ENCODE measurements at places on chromosomes 11 and 22.

DNA sequence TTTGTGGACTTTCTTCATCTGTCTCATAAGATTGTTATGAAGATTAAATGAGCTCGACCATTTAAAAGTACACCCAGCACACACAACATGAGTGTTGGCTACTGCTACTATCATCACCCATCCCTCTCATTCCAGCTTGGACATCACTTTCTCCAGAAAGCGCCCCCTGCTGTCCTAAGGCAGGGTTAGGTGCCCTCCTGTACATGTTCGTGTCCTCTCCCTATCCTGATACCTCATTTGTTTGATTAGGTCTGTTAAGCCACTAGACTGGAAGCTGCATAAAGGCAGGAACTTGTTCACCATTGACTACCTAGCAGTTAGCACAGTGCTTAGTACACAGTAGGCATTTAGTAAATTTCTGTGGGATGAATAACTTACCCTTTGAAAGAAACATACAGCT, 85.5 kb downstream of the ENTHD1 start:
- DNase-seq = no peak

DNA sequence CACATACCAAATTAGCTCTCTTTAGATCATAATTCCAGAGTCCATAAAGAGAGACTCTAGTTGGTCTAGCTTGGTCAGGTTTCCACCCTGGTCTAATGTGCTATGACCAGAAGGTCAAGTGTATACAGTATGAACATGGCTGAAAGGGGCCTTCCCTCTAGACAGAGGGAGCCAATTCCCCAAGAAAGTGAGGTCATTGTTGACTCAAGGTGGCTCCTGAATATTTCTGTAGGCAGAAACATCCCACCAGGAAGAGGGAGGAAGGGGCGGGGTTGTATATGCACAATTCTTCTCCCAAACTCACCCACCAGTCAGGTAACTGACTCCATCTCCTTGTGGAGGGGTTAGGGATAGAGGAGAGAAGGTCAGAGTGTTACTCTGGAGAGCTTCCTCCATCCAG, 281.8 kb upstream of the PLET1 start:
- DNase-seq = no peak

DNA sequence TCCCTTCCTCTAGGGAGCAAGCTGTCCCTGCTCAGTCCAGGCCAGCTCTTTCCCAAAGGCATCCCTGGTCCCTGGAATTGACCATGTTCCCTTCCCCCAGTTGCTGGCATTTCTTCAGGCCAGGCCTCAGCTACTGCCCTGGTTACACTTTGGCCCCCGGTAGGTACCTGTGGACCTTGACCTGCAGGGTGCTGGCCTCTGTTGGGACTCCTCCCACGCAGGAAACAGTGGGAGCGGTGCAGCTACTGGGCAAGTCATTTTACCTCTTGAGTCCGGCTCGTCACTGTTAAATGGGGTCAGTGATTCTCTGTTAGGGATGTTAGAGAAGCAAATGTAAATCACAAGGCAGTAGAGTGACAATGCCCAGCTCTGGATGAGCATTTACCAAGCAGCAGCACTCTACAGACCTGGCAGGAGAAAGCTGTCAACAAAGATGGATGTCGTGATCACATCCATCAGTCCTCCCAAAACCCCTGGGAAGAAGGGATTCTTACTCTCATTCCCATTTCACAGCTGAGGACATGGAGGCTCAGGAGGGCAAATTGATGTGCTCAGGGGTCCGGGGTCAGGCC, 16.9 kb downstream of the MYO7A start:
- DNase-seq = no peak

DNA sequence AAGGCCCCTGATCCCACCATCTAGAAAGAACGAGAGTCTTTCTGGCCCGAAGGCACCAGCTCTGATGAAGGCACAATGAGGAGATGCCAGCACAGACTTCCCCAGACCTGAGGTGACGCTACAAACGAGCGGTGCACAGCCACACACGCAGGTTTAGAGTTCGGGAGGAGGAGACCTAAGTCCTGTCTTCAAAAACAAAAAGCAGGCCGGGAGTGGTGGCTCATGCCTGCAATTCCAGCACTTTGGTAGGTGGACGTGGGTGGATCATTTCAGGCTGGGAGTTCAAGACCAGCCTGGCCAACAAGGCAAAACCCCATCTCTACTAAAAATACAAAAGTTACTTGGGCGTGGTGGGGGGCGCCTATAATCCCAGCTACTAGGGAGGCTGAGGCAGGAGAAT, 9.5 kb downstream of the LTO1 start:
- no peak for DNase-seq

DNA sequence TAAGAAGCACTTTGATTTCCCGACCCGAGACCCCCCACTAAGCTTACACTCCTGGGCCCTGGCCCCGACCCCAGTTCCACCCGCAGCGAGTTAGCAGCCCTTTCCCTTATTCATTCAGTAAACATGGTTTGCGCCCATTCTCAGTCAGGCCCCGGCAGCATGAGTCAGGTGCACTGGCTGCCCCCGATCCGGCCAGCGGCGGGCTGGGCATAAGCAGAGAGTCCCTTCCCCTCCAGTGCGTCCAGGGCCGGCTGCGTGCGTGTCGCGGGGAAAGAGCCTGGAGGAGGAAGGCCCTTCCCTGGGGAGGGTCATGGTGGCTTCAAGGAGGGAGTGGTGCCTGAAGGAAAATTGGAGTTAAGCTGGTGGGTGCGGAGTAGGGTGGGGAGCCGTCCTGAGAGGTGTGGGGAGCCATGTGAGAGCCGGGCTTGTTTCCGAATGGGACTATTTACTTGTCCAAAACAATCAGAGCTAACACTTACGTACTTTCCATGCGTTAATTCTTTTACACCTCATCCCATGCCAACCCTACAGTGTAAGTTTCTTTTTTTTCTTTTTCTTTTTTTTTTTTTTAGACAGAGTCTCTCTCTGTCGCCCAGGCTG, 657 bp downstream of the IGHMBP2 start:
- DNase-seq = no peak

DNA sequence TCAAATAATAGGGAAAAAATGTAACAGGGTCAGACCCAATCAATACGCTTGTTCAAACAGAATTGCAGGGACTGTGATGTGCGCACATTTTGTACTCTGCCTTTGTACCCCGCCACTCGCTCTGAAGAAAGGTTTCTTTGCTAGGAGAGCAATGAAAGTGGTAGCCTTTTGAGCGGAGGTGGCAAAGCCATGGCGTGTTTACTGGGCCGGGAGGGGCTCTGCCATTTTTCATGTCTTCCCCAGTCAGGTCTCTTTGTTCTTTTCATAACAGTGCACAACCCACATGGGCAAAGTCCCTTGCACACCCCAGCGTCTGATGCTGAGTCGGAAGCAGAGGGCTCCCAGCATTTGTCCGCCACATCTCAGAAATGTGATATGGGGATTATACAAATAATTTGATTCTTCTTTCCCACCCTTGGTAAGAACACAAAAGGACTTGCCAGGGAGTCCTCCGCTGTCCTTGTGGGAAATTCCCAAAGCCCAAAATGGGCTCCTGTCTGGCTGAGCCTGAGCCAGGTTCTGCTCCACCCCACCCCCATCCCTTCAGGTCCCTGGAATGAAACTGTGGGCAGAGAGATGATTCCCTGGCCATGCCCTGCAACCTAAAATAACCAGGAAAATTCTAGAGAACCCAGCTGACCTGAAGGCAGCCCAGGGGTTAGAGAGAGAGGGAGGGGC, 36.6 kb downstream of the C11orf58 start:
- no peak for DNase-seq

DNA sequence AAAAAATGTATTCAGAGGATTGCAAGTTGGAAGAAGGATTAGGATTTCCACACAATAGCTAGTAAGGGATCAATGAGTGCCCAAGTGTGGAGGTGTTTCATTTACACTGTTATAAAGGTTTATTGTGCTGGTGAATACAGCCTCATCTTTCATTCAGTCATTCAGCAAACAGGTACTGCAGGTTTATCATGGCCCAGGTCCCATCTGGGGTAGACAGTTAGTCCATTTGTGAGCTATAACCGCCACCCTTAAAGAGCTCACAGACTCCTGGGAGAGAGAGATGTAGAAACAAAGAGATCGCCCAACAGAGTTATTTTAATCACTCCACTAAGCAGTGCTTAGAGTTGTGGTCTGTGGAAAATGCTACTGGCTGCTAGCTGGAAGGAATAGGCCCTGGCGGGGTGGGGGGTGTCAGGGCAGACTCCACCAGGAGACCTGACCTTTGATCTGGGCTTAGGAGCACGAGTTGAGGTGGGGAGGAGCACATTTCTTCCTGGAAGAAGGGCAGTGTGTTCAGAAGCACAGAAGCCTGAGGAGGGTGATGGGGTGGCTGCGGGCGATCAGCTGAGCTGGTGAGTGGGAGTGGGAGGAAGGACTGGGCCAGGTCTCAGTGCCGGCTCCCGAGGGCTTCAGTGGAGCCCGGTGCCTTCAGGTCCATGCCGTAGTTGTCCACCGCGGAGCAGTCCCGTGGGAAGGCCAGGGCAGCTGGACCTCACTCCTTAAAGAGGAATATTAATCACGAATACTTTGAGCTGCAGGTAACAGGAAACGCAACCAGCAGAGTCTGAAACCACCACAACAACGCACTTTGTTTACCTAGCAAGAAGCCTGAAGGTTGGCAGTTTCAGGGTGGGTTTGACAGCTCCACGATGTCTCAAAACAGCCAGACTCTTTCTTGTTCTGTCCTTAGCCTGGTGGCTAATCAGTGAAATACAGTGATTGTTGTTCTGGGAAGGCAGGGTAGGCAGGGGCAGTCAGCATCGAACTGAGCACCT, 11.2 kb downstream of the TOM1 start:
- DNase-seq = no peak

- no peak for DNase-seq
Observed at GRCh38 chr11:23143022-23143421, 282.7 kb upstream of the CCDC179 start.

GRCh38 chr22:49281467-49282340, 546.0 kb downstream of the BRD1 start:
- no peak for DNase-seq

GRCh38 chr11:79013509-79013908, 427.3 kb downstream of the TENM4 start:
- DNase-seq = no peak

DNA sequence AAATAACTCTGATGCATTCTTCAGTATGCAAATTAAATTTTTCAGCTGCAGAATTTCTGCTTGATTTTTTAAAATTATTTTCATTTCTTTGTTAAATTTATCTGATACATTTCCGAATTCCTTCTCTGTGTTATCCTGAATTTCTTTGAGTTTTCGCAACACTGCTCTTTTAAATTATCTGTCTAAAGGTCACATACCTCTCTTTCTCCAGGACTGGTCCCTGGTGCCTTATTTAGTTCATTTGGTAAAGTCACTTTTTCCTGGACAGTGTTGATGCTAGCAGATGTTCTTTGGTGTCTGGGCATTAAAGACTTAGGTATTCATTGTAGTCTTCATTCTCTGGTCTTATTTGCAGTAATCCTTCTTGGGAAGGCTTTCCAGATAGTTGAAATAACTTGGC, 577.4 kb upstream of the LUZP2 start:
- DNase-seq = no peak

- no peak for DNase-seq
Observed at GRCh38 chr22:46241396-46242007, 8.6 kb downstream of the CDPF1 start.

DNA sequence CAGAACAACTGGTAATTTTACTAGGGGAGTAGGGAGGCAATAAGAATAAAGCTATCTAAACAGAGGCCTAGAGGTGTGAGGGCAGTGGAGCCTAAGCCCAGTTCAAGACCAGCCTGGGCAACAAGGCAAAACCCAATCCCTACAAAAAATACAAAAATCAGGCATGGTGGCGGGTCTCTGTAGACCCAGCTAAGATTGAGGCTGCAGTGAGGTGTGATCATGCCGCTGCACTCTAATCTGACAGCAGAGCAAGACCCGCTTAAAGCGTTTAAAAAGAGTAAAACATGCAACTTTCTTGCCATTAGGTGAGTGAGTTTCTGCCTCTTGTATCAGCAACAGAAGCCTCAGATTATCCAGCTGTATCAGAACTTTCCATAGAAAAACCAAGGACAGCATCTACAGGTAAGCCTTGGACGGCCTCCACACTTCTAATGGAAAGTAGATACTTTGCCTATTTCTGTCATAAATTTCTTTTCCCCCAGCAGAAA, 12.1 kb downstream of the TAF1D start:
- DNase-seq = peak; percentile 71

- DNase-seq = no peak
Observed at GRCh38 chr11:122334546-122335339, 218.7 kb upstream of the BLID start.

DNA sequence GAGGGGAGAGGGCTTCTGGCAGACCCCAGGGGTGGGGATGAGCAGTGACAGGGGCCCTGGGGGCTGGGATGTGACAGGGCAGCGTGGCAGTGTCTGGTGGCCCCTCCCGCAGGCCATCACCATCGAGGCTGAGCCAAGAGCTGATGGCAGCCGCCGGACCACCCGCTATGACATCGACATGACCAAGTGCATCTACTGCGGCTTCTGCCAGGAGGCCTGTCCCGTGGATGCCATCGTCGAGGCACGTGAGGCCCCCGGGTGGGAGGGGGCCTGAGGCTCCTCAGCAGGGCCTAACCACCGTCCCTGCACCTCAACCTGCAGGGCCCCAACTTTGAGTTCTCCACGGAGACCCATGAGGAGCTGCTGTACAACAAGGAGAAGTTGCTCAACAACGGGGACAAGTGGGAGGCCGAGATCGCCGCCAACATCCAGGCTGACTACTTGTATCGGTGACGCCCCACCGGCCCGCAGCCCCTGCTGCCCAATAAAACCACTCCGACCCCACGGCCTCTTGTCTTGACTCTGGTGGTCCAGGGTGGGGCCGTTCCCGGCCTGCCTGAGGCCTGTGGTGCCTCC, 2.6 kb upstream of the TCIRG1 start:
- no peak for DNase-seq

DNA sequence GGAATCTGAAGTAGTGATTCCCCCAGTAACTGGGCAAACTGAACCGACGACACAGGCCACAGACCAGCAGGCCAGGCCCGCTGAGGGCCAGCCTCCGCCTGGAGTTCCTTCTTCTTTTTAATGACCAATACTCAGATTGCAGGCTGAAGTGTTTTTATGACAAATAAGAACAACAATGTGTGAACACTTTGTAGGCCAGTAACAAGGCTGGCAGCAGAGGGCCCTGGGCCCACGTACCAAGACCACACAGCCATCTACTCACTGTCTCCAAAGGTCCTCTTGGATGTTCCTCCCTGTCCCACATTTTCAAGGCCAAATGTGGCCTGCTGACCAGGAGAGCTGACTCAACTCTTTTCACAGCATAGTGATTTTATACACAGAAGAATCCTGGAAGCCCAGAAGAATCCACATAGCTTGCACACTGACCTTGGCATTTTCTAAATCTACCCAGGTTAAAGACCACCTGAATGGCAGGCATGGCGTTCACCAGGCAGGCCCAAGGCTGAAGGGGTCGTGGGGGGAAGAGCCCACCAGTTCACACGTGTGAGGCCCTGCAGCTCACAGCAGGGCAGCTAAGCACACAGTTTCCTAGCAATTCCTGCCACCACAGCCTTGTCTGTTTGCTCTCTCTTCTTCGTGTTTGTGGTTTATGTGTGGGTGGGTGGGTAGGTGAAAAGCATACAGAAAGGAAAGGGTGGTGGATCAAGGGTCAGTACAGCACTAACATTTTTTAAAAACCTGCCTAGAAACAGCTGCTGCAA, 13.3 kb downstream of the SMCO4 start:
- DNase-seq = no peak

- no peak for DNase-seq
Observed at GRCh38 chr11:67675058-67675747, 780 bp upstream of the ALDH3B2 start.
